ENCODE measurements at places on chromosomes 12 and 14.

GRCh38 chr14:92568621-92569479 is 55.3 kb downstream of the RIN3 start:
- no peak for DNase-seq

GRCh38 chr12:100574187-100575074 is 947 bp downstream of the GAS2L3 start:
- DNase-seq: no peak

DNA sequence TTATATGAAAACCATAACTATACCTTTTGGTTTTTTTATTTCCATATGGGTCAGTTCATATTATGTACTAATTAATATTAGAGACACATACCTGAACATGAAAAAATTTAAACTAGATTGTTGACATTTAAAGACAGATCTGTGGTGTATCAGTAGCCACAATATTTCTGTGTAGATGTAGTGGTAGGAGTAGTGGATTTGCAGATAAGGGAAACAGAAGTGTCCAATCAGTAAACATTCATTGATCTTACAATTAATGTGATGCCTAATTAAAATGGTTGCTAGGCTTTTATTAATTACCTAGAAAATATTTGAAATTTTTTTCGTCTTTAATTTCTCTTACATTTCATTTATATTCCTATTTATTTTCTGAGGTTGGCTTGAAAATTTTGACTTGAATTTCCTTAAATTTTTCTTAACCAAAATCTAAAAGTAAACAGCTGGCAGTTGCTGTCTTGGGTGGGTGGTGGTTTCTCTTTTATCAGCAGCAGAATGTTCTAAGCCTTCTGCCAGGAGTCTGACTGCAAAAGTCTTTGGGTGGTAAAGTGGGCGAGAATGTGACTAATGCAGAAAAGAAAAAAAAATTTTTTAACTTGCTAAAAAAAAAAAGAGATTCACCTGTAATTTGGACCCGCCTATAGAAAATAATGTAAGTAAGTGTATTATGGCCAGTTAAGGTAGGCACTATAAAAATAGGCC is 2.4 kb downstream of the FGFR1OP2 start:
- no peak for DNase-seq

DNA sequence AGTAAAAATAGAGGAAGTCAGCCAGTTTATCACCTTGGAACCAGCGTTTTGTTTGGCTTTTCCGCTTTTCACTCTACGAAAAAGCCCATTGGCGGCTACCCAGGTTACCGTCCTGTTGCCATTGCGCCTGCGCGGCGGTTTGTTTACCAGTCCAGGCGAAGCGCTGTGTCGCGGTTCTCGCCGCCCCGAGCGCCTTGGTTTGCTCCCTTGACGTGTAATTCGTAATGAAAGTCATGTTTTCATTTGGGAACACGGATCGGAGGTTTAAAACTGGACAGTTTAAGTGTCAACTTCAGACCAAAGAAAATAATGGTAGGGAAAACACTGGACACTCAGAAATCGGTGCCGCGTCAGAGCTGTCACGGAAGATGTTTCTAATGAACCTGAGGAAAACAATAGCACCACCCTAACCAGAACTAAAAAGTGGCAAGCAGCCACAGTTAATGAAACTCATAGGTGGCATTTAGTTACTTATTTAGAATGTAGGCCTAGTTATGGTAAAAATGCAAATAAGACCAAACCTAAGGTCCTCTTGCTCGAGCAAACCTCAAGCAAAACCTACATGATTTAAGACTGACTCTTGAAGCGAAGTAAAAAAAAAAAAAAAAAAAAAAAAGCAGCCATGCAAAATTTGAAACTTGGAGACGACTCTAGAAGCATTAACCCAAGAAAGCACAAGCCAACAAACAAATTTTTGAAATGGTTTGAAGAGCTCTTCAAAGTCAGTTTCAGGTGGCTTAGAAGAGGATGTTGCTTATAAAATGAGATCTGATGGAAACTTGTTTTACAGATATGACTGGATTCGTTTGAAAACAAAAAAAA is 790 bp upstream of the GPR19 start:
- peak; percentile 87 for DNase-seq

GRCh38 chr12:19740472-19741131 is 301.3 kb downstream of the AEBP2 start:
- peak; percentile 75 for DNase-seq

DNA sequence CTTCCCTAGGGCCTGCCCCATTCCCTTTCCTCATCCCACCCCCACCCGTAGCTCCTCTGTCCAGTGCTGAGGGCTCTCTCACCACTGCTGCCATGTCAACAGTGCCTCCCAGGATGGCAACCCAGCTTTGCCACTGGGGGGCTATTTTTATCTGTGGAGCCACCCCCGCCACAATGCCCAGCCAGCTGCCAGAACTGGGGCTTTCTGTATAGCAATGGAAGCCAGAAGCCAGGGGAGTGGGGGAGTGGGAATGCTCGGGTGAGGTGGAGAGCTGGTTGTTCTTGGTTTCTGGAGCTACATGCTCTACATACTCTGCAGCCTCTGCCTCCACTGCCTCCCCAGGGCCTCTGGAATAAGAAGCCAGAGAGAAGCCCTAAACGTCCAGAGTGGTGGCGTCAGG is 8.9 kb downstream of the PDE1B start:
- no peak for DNase-seq

All from SJSA1 (cell line).